GM23248 (cell line): ENCODE measurements at places on chromosomes 7 and 10. TPM values are rescaled to one million over a fixed set of nuclear protein-coding genes. Genes with fewer than 3 reads are reported as not detected.

DNA sequence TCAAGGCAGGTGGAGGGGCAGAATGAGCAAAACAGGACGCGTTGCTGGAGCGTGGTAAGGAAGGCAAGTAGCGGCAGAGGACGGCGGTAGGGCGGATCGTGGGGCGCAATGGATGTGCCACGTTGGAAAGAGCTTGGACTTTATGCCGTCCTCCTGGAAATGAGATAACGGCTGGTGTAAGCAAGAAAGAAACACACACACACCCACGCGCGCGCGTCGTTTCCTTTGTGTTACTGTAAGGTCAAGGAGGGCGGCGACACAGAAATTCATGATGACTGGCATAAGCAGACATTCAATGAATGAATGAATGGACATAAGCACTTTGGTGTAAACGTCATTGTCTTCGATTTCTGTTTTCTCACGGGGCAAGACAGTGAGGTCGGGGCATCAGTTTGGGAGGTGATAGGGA is 683 bp upstream of the ENTPD7 start:
- DNase-seq, result peak; percentile 83

DNA sequence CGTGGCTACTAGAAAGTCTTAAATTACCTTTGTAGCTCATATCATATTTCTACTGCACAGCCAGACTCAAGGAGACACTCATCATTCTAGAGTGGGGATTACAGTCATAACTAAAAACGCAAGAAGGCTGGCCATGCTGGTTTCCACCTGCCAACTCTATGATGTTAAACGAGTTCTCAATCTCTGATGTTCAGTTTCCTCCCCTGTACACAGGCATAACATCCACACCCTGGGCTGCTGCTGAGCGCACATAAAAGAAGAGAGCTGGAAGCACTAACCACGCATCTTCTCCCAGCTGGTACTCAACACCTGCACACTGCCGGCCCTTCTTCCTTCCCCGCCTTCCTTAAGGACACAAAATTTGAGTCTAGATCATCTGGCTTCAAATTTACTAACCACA is 60.5 kb downstream of the SORBS1 start:
- DNase-seq, result no peak

- peak; percentile 74 for DNase-seq
Measured at GRCh38 chr10:17199351-17199804, 2.1 kb downstream of the TRDMT1 start.

DNA sequence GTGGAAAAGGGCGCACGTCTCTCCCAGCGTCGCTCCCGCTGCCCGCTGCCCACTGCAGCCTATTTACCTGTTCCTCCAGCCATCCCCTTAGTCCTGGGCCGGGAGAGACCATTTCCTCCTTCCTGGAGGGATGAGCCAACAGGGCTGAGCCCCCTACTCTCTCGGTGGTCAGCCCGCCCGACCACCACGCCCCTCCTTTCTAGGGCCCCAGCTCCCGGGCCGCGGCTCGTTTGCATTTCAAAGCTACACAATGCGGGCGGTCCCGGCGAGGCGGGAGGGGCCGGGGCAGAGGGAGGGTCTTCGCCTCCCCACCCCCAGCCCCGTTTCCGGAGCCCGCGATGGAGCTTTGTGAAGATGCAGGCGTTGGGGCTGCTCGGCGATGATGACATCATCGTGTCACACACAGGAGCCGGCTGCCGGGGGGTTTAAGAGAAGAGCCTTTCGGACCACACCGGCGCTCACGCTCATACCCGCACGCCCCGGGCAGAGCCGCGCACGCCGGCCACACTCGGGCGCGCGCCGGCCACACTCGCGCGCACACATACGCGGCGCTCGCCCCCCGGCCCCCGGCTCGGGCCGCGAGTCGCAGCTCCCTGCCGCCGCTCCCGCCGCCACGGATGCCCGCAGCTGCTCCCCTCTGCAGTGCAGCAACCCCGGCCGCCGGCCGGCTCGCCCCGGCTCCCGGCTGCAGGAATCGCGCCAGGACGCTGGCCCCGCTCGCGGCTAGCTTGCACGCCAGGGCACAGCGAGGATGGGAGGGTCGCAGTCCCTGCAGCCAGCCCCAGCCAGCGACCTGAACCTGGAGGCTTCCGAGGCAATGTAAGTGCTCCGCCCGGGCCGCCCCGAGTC is 107.7 kb upstream of the BTBD16 start:
- peak; percentile 71 for DNase-seq

- DNase-seq, result no peak
Measured at GRCh38 chr7:29495653-29496052, 68.0 kb upstream of the PRR15 start.

- peak; percentile 69 for DNase-seq
Measured at GRCh38 chr10:124743191-124744101, 732 bp downstream of the FAM53B start.

- DNase-seq, result no peak
Measured at GRCh38 chr10:20147684-20148083, 331.5 kb downstream of the PLXDC2 start.

DNA sequence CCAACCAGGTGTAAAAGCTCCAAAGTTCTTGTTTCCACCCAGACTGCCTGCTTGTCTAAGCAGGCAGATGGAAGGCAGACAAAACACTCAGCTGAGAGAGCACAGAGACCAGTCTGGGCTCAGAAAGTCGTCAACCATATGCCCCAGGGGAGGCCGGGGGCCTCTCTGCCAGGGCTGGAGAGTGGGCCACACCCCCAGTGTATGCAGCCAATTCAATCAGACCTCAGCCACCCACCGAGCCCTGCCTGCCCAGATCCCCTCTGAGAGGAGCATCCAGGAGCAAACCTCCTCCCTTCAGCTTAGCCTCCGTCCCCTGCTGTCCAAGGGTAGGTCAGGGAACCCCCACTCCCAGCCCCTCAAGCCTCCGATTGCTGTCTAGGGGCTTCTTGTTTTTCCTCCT is 196.3 kb downstream of the LSM5 start:
- DNase-seq, result no peak

GRCh38 chr7:151494298-151495284 is 25.1 kb downstream of the RHEB start:
- DNase-seq, result no peak

- DNase-seq, result peak; percentile 75
Measured at GRCh38 chr10:135132-135600, at the start of gene ZMYND11. TSS of gene ZMYND11 (plus strand) at chr10:135455. CDS start at chr10:180013, 44,558 bp downstream.

DNA sequence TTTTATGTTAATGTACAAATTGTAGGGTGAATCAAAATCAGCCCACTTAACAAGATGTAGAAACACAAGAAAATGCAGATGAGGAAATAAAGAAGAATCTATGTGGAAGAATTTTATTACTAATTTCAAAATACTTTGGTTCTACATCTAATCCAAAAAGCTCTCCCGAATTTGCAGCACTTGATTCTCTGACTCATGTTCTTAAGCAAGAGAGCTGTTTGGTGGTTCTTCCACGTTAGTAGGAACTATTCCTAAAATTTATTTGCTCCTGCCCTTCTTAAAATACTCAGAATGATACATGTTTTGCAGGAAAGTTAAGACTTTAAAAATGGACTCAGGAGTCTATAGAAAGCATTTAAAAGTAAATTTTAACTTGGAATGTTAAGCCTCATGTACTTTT is 91.8 kb downstream of the ZMYND11 start:
- peak; percentile 84 for DNase-seq

- no peak for DNase-seq
Measured at GRCh38 chr10:52092390-52092789, 221.7 kb upstream of the DKK1 start.

DNA sequence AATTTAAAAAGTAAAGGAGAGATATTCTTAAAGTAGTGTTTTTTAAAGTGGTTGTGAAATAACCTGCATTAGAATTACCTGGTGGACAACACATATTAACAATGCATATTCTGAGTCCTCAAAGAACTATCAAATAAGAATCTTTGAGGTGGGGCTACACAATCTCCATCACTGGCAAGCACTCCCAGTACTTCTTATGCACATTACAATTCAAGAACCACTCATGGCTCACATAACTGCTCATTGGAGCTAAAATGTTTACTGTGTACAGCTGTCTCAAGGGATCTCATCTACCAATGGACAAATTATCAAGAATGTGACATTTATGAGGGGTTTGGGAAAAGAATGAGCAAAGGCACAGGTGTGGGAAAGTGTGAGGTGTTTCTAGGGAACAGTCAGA is 692.0 kb downstream of the PHTF2 start:
- no peak for DNase-seq

GRCh38 chr10:9921544-9921943 is 1096.1 kb upstream of the CELF2 start:
- no peak for DNase-seq

- DNase-seq, result peak; percentile 91
Measured at GRCh38 chr7:26958834-26959233, 94.4 kb upstream of the SKAP2 start.

PPP1R3C gene
- total RNA-seq, result 193 and 238 TPM in 2 replicates

- no peak for DNase-seq
Measured at GRCh38 chr7:70316745-70317144, 718.5 kb downstream of the AUTS2 start.
